ENCODE measurements at places on chromosomes 12 and 14.

DNA sequence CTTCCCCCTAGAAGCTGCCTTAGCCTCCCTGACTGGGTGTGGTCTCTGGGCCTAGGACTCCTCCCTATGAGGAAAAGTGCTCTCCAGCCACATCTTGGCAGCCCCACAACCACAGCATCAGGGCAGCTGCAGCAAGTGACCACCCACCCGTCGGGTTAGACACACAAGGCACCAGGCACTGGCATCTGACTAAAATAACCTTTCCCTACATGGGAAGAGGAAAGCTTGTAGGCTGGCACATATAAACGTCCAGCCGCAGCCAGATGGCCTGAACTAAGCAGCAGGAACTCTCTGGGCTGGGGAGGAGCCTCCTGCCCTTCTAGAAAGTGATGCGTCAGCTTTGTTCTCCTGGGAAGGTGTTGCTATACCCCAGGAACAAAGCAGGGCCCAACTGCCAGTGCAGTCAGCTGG, 328.7 kb downstream of the DPF3 start:
- no peak for DNase-seq

- DNase-seq = no peak
Measured at GRCh38 chr12:52526511-52526951, 6.3 kb upstream of the KRT5 start.

DNA sequence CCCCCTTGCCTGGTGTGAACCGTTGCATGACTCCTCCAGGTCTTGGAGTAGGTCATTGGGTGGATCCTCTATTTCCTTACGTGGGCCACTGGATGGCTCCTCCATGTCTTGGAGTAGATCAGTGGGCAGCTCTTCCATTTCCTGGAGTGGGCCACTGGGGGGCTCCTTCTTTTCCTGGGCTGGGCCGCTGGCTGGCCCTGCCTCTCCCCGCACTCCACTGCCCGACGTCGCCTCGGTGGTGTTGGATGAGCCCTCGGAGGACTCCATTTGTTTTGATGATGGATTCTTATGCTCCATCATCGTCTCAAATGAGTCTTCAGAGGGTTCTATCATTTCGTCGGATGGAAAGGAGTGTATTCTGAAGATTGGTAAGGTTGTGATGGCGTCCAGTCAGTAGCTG, 19.1 kb downstream of the RTL1 start:
- no peak for DNase-seq

GRCh38 chr12:129257524-129257923, 404.2 kb downstream of the GLT1D1 start:
- DNase-seq = no peak

DNA sequence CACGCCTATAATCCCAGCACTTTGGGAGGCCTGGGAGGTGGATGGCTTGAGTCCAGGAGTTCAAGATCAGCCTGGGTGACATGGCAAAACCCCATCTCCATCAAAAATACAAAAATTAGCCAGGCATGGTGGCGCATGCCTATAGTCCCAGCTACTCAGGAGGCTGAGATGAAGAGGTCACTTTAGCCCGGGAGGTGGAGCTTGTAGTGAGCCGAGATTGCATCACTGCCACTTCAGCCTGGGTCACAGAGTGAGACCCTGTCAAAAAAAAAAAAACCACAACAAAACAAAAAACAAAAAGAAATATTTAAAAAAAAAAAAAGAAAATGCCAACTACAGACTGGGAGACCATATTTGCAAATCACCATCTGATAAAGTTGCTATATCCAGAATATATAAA, 17.5 kb downstream of the WDR89 start:
- DNase-seq = no peak

- no peak for DNase-seq
Measured at GRCh38 chr14:63513756-63514155, 29.4 kb downstream of the PPP2R5E start.

- no peak for DNase-seq
Measured at GRCh38 chr12:26197832-26198231, 2.5 kb downstream of the SSPN start.

DNA sequence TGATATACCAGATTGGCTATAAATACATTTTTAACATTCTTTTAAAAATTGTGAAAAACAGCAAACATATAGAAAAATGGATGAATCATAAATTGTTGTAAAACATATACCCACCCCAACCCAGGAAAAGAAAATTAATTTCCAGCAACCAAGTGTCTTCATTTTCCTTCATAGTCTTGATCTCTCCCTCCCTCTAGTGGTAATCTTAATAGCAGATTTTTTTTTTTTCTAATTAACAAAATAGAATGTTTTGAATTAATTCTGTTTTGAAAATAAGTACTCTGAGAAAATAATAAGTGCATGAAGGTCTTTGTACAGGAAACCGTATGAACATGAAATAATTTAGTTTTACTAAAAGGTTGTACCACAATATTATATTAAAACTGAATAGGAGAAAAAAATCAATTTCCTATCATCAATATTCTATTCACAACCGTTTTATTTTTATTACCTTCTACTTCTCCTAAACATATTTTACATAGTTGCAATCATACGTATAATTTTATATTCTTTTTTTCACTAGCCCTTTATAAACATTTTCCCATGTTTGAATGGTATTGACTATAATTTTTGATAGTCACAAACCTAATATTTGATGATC, 7.0 kb downstream of the ETNK1 start:
- DNase-seq = peak; percentile 12

DNA sequence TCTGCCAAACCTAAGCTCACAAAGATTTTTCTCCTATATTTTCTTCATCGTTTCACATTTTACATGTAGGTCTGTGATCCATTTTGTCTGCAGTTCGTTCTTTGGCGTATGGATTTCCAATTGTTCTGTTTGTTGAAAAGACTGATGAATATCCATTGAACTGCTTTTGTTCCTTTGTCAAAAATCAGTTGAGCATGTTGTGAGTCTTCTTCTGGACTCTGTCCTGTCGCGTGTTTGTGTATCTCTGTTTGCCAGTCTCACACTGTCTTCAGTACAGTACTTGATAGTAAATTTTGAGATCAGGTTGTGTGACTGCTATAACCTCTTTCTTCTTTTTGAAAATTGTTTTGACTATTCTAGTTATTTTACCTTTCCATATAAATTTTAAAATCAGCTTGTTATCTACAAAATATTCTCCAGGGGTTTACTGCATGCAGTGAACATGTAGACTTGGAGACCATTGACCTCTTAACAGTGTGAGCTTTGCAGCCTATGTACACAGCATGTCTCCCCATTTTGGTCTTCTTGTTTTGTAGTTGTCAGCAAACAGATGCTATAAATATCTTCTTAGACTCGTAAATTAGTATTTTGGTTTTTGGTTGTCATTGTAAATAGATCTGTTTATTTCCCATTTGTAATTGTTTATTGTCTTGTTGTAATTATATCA, 94.0 kb upstream of the DYNC1H1 start:
- DNase-seq = no peak

DNA sequence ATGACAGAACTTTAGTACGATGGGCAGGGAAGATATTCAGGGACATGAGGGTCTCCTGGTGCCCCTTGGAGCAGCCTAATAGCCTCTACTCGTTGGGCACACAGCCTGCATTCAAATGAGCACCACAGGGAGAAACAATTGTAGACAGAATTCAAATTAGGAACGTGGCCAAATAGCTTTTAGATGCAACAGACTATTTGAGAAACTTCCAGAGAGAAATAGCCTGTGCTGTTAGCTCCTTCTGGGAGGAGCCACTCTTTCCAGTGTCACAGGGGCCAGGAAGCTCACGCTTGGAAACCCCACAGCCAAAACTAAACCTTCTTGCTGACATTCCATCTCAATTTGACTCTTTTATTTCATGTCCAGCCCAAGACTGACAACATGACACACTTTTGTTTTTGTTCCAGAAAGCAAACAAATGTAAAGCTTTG, 114.5 kb downstream of the RPAP3 start:
- DNase-seq = peak; percentile 35

DNA sequence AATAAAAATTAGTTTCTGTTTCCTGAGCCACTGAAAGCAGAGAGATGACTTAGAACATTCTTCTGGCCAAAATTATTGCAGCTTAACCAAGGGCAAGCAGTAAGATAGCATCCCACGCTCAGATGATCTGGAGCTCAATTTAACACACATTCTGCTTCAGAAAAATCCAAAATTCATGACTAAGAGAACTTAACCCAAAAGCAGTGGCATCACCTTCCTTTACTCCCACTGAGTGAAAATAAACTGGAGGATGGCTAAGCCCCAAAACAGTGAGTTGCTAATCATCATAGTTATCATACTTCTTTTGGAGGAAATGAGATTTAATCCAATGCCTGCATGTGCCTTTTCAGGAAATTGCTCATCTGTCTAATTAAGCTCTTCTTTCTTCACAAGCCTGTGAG, 195.4 kb downstream of the DUSP6 start:
- DNase-seq = peak; percentile 76

DNA sequence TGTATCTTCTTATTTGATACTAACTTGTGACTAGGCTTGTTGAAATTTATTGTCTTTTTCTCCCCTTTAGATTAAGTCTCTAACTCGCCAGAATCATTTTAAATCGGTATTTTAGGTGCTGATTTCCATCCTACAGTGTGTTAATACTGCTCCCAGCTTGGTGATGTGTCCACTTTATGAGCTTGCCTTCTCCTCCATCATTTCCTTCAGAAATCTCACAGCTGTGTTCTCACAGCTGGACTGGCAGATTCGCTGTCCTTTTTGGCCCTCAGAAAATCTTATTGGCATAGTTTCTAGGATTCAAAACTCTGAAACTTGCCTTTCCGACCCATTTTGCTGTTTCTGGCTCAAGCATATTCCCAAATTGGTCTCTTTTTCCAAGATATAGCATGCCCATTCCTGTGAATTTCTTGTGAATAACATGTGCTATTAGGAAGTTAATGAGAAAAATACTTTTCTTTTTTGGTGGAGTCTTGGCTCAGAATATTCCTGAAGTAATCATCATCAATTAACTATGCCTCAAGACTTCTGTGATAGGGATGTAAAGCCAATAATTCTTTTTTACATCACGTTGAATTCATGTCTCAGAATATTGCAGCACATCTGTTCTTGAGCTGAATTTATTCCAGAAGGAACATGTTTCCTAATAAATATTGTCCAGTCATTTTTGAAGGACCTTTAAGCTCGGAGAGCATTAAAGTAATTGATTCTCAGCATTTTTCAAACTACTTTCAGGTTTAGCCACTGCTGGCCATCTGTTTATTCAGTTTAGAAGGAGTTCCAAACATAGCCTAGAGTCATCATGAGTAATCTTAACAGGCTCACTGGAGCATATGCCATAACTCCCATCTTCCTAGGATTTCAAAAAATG, 50.0 kb upstream of the USP44 start:
- peak; percentile 73 for DNase-seq

- peak; percentile 6 for DNase-seq
Measured at GRCh38 chr14:97264516-97265230, 467.5 kb downstream of the VRK1 start.

DNA sequence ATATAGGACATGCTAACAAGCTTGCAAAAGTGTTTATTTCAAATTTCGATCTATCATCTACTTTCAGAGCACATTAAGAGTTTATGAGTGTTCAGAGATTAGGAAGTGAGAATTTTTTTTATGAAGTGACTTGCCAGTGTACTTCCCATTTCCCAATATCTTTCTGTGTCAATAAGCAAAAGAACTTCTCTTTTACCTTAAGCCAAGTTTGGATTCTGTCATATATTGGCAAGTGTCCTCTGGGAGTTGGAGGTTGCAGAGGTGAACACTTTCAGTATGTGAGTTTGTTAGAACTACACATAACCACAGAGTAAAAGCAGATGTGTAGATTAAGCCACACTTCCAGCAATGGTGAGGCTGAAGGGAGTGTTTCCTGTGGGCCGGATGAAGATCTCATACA, 16.6 kb upstream of the KLRF1 start:
- no peak for DNase-seq

DNA sequence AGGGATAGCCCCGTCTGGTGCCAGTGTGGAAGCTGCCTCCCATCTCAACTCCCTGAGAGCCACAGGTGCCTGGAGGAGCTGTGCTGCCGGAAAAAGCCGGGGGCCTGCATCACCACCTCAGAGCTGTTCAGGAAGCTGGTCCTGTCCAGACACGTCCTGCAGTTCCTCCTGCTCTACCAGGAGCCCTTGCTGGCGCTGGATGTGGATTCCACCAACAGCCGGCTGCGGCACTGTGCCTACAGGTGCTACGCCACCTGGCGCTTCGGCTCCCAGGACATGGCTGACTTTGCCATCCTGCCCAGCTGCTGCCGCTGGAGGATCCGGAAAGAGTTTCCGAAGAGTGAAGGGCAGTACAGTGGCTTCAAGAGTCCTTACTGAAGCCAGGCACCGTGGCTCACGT, 25.5 kb upstream of the P2RX4 start:
- no peak for DNase-seq

- DNase-seq = no peak
Measured at GRCh38 chr12:131076296-131076695, 122.6 kb downstream of the ADGRD1 start.

GRCh38 chr12:42985506-42985905, 396.0 kb upstream of the PRICKLE1 start:
- no peak for DNase-seq

- no peak for DNase-seq
Measured at GRCh38 chr12:108055141-108055540, 73.9 kb upstream of the WSCD2 start.

DNA sequence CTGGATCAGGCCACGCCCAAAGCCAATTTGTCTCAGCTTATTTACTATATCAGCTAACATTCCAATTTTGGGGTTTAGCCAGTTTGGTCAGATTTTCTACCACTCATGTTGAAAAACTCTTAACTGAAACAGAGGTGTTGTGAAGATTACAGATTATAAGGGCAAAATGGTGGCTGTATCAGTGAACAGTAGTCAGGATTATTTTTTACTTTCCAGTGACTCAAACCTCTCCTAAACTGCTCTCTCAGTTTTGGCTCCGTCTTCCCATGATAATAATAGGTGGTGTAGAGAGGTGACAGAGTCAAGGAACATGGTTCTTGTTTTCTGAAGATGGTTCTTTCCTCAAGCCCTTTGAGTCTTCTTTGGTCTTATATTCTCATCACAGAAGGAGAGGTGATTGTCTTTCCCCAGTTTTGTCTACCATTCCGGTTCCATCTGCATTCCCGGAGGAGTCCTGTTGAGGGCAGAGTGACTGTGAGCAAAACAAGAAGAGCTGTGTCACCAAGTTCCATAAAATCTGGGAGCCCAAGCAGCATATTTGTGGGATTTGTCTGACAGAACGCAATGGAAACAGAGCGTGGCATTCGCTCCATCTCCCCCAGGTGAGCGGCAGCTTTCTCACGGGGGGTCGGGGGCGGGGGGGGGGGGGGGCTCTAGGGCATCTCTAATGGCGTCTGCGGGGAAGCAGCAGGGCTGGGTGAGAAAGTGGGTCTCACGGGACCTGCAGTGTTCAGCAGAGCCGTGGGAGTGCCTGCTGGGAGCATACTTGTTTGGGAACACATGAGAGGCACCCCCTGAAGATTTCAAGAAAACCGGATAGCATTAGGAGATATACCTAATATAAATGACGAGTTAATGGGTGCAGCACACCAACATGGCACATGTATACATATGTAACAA, 59.1 kb downstream of the TBC1D30 start:
- no peak for DNase-seq

GRCh38 chr12:58009405-58010195, 68.2 kb downstream of the ATP23 start:
- DNase-seq = peak; percentile 59

DNA sequence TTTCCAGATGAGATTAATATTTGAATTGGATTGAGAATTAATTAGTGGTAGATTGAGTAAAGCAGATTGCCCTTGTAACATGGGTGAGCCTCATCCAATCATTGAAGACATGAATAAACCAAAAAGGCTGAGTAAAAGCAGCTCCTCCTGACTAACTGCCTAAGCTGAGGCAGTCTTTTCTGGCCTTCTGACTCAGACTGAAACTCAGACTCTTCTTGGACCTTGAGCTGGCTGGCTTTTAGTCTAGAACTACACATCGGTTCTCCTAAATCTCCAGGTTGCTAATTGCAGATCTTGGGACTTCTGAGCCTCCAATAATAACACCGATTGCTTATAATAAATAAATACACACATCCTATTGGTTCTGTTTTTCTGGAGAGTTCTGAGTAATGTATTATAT, 24.0 kb downstream of the FKBP11 start:
- DNase-seq = no peak

Measured in fibroblast of skin of abdomen (primary cell).